ENCODE measurements at places on chromosomes 4 and X.
A peak's percentile ranks its signal among the peaks of the same experiment; 100 is the strongest.

DNA sequence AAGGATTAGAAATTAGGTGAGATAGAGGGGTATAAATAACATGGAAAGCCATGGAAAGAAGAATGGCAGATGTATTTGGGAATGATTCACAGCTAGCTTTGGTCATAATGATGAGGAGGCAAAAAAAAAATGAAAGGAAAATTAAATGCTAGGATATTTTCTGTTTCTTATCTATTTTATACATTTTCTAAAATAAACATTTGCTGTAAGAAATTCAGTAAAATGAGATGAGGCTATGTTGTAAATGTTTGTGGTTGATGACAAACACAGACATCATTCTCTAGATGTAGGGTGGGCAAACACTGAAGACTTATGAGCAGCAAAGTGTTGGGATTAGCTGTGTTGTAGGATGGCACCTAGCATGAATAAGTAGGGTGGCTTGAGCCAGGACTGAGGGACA is 407.1 kb downstream of the IL15 start:
- DNase-seq = no peak

GRCh38 chr4:119580293-119580692 is 48.3 kb downstream of the PDE5A start:
- DNase-seq = no peak

DNA sequence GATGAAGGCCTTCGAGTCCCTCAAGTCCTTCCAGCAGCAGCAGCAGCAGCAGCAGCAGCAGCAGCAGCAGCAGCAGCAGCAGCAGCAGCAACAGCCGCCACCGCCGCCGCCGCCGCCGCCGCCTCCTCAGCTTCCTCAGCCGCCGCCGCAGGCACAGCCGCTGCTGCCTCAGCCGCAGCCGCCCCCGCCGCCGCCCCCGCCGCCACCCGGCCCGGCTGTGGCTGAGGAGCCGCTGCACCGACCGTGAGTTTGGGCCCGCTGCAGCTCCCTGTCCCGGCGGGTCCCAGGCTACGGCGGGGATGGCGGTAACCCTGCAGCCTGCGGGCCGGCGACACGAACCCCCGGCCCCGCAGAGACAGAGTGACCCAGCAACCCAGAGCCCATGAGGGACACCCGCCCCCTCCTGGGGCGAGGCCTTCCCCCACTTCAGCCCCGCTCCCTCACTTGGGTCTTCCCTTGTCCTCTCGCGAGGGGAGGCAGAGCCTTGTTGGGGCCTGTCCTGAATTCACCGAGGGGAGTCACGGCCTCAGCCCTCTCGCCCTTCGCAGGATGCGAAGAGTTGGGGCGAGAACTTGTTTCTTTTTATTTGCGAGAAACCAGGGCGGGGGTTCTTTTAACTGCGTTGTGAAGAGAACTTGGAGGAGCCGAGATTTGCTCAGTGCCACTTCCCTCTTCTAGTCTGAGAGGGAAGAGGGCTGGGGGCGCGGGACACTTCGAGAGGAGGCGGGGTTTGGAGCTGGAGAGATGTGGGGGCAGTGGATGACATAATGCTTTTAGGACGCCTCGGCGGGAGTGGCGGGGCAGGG is 568 bp downstream of the HTT start:
- DNase-seq = no peak

- no peak for DNase-seq
Observed at GRCh38 chr4:47744253-47744652, 93.6 kb downstream of the CORIN start.

DNA sequence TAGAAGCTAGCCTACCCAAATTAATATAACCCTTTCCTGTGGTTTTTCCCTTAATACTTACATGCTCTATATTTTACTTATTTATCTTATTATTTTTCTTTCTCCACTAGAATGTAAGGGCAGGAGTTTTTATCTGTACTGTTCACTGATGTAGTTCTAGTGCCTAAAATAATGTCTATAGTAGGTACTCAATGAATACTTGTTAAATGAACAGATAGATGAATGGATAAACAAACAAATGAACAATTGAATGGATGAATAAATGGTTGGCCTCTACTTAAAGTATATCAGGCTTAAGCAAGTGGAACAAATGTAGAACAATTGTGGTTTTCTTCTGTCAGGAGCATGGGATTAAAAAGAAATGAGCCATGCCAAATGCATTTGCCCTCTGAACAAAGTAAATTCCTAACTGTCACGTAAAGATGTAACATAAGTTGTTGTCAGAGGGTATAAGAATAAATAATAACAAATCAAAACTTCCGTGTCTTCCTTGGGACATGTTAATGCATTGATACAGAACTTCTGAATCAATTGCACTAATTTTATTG is 54.1 kb downstream of the SYTL5 start:
- DNase-seq = no peak

DNA sequence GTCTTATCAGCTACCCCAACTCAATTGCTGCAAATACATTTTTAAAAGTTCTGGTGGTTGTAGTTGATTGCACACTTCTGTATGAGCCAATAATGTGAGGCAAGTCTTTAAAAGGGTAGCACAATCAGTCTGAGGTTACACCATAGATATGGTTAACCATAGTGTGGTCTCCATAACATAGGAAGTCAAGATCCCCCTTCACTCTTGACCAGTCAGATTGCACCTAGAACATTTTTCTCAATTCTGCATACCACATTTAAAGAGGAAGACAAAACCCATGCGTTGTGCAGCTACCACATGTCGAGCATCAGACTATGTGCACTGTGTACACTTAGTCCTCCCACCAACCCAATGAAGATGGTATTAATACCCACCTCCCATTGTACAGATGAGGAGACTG is 26.5 kb upstream of the CYBB start:
- DNase-seq = no peak

- DNase-seq = no peak
Observed at GRCh38 chr4:114137984-114138383, 158.5 kb upstream of the ARSJ start.

GRCh38 chrX:119067023-119067739 is 5.6 kb upstream of the CT47C1 start:
- DNase-seq = peak; percentile 0

- no peak for DNase-seq
Observed at GRCh38 chrX:27671234-27671633, 81.1 kb downstream of the DCAF8L2 start.

GRCh38 chr4:42761804-42762203 is 104.9 kb upstream of the ATP8A1 start:
- DNase-seq = no peak

DNA sequence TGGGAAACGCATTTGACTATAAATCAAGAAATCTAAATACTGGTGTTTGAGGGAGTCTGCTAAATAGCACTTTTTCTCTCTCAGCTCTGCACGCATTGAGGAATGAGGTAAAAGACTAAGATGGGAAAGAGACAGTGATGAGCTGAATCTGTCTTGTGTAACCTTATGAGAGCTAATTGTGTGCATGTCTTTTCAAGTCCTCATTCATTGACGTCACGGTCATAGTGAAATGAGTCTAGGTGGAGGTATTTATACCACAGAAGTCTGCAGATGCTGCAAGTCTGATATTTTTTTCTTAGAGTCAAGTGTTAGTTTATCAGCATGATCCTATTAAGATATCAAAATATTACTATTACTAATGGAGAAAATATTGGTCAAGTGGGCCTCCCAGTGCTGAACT is 361.5 kb upstream of the HS3ST1 start:
- DNase-seq = no peak

DNA sequence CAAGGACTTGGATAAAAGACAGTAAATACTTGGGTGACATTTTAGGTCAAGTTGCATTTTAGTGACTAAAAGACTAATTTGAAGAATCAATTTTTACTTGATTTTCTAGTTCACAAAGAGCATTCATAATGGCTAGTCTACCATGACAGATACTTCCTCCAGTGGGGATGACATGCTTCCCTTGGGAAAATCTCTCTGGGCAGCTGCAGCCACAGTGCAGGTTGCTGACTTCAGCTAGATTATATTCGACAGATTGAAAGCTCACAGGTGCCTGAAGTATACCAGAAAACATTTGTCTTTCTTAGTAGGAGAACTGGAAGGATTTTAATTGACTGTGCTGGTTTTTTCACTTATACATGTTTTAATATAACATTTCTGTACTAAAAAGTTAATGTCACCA is 209.6 kb upstream of the MAGEB2 start:
- no peak for DNase-seq

DNA sequence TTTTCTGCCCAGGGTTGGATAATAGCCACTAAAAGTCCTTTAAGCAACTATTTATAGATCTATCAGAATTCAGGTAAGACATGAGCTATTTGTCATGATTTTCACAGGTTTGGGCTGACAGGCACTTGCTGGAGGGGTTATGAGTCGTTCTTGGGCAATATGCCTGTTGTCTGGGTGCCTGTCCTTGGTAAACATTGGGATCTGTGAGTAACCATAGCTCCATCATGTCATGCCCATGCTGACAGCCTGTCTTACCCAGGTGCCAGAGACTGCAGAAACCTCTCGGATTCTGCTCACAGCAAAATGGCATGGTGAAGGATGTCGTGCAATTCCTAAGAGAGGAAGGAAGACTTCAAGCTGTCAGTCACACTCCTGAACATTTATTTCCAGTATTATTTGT is 116.0 kb upstream of the PUDP start:
- no peak for DNase-seq

- DNase-seq = no peak
Observed at GRCh38 chr4:86247906-86248305, 111.9 kb downstream of the MAPK10 start.

GRCh38 chrX:16087076-16087475 is 36.3 kb upstream of the GRPR start:
- DNase-seq = no peak

DNA sequence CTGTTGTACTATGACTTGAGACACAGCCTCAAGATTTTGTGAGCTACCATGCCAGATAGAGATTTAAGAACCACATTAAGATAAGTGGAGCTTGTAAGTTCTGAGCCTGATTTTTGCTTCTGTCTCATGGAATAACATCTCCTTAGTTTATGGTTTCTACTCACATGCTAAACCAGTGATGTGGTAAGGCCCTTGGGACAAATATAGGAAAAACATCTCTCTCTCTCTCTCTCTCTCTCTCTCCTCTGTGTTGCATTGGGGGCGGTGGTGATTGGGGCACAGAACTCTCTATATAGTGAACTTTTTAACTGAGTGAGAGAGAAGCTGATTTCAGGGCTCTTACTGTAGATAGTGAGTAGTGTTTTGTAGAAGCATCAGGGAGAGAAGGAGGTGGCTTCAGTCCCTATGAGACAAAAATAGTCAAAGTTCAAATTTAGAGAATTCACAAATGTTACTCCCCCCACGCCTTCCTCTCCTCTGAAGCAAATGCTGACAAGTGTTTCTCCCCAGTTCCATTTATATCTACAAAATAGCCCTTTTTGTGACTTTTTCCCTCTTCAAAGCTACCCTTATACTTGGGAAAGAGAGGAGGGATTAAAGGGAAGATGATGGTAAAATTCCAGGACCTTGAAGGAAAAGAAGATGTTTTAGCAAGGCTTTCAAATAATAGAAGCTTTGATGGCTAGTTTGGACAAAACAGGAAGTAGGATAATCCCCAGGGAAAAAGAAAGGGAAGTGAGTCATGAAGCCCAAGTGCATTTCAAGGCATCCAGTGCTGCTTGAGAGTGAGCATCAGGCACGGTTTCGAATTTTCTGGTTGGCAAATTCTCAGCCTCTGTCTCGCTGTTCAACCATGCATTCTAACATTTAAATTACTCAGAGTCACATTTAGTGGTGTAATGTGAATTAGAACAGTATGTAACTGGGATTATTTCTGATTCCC is 134.3 kb upstream of the AP1S2 start:
- no peak for DNase-seq

DNA sequence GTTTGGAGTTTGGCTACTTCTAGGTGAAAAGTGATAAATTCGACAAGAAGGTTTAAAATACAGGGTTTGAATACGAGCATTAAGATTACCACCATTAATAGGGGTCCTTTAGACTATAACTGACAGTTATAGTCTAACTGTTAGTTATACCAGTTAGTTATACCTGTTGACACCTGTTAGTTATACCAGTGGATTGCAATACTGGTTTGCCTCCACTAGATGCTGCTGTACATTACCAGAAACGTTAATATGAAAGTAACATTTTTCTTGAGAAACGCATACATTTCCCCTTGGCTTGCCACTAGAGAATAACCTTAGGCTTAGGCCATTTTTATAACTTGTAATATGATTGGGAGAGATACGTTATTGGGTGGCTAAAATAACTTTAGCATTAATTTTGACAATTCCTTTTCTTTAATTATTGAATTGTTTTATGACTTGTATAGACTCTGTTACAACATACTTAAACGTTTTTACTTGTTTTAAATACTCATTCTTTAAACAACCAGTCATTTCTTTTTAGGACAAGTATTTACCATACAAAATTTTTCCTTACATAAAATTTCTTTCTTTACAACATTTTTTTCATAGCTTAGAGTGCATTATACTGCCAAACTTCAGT is 911.2 kb downstream of the FSTL5 start:
- DNase-seq = no peak

- no peak for DNase-seq
Observed at GRCh38 chr4:143273160-143273917, 63.3 kb upstream of the GAB1 start.

DNA sequence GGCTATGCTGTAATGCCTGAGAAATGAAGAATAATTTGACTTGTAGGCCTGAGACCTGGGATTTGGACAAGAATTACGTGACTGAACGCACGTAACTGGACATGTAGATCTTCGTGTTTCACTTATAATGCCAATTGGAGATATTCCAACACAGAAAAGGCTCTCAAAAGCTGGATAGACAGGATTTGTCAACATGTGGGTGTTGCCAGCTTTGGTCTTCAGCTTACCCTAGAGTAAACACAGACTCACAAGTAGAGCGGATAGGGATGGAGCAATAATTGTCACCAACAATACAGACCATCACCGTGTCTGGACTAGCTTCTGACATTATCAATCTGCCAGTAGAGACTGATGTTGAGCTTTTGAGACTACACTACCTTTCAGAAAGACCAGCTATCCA is 1511.0 kb upstream of the ADGRL3 start:
- DNase-seq = no peak

GRCh38 chr4:186934841-186935443 is 211.3 kb upstream of the FAT1 start:
- no peak for DNase-seq

- no peak for DNase-seq
Observed at GRCh38 chrX:119251386-119251785, 15.3 kb downstream of the PGRMC1 start.

GRCh38 chr4:124144238-124144654 is 568.3 kb downstream of the ANKRD50 start:
- DNase-seq = no peak

GRCh38 chr4:94827481-94828110 is 69.8 kb downstream of the BMPR1B start:
- no peak for DNase-seq
